Ammon's horn (tissue), 1 donor: ENCODE measurements at places on chromosomes 4 and X.

DNA sequence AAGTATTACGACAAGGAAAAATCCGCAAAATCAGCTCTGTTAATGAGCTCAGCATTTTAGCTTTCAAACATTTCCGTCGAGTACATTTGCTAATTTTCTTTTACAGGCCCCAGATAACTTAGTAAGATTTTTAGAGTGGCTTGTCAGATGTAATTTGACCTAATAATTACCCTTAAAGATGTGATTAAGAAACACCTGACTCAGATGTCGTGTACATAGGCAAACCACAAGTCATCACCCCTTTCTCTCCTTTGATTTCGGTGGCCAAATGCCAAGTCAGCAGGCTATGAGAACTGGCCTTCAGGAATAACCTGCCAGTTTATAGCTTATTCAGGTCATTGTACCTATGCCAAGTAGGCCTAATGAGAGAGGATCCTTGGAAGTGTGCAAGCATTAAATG lies 369.6 kb downstream of the PCDH7 start:
- DNase-seq: no peak

DNA sequence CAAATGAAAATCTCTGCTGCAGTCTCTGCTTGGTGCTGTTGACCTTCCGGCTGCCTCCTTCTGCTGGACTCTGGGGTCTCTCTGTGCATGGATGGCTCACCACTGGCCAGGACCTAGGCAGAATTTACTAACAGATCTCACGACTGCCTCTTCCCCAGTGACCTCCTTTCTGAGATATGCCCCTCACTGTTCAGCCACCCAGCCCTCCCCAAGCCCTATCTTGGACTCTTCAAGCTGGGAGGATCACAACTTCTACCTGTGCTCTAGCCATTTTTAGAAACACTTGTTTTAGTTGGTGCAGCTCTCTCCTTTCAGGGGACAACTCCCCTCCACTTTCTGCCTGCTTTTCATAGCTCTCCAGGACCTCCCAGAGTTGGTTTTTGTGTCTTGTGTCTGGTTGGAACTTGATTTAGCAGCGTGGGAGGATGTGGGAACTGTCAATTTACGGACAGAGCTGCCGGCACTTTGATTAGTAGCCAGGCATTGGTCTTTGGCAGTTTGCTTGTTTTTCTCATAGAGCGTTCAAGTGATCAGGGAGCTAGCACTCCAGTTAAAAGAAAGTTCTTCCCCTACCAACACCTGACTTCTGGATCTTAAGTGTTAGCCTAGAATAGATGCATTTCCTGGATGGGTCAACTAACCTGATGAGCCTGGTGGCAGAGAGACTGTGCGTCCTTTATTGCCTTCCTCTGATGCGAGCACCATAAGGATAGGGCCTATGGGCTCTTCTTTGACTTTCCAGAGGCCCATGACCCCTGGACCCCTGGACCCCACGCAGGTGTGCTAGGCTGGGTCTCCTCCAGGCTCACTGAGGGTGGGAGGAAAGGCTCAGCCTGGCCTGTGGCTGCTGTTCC lies 6.5 kb downstream of the RGS12 start:
- no peak for DNase-seq

DNA sequence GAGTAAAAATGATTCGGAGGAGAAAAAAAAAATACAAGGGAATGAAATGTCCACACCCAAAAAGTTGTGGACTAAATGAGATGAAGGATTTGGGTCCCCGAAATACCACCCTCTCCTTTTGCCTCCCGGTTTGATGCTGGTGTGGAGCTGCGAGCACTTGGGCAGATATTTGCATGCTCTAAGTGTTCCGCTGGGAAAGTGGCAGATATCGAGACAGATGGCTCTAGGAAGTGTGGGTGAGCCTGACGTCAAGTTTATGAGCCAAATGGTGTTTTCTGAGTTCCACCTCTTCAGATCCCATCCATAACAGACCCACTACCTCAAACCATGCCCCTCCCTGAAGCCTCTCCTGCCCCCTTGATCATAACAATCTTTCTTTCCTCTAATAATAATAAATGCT lies 228.6 kb downstream of the QDPR start:
- peak; percentile 69 for DNase-seq

DNA sequence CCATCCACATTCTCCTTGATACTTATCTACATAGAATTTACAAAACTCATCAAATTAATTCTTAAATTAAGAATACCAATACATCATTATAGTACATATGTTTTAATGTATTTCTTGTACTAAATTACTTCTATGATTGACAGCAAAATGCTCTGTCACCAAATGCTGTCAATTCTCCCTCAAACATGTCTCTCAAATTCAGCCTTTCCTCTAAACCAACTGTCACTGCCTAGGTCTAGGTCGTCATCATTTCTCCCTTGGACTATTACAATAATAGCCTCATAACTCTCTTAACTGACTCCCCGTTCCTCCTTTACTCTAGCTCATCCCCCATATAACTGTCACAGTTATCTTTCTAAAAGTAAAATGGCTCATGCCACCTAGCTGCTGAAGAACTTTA lies 279.7 kb upstream of the FSTL5 start:
- DNase-seq: no peak

DNA sequence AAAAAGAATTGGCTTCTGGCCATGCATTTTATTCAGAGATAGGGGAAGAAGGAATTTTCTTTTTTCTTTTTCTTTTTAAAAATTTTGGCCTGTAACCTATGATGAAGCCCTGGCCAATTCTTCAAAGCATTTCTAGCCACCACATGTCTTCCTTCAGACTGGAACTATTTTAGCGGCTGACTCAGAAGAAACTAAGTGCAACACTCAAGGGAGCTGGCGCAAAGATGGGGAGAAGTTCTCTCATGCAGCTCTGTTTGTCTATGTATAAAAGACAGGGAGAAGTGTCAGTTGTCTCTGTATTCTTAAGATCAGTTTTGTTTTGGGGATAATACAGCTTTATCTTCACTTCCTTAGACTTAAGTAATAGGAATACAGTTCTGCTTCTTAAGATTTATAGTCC lies 46.1 kb downstream of the MBNL3 start:
- no peak for DNase-seq

- no peak for DNase-seq
These were observed 106.3 kb downstream of the C4orf51 start for GRCh38 chr4:145786261-145786660.

- no peak for DNase-seq
These were observed 228.9 kb downstream of the AFAP1 start for GRCh38 chr4:7710576-7711306.

DNA sequence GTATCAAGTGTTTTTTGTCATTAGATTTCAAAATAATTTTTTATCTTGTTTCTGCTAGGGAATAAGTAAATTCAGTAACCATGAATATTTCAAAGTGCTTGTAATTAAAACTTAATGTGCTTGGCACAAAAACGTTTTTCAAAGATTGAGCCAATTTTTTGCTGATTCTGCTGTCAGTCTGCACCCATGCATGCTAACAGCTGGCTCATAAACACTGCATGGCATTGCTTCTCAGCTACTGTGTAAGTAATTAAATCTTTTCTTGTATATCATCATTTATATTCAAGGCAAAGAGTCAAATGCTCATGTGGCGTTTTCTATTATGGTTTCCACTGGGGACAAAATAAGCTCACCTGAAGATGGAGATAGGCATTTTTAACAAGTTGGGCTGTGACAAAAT lies 66.8 kb upstream of the SPANXN2 start:
- no peak for DNase-seq

GRCh38 chr4:31678356-31678755 lies 958.2 kb downstream of the PCDH7 start:
- DNase-seq: no peak

GRCh38 chrX:46722742-46723568 lies 36.0 kb downstream of the SLC9A7 start:
- DNase-seq: no peak

- DNase-seq: no peak
These were observed 230.1 kb upstream of the GALNTL6 start for GRCh38 chr4:171582961-171583581.

- no peak for DNase-seq
These were observed 33.7 kb downstream of the SORBS2 start for GRCh38 chr4:185778307-185778706.

GRCh38 chr4:152707632-152708031 lies 27.8 kb upstream of the TMEM154 start:
- no peak for DNase-seq

DNA sequence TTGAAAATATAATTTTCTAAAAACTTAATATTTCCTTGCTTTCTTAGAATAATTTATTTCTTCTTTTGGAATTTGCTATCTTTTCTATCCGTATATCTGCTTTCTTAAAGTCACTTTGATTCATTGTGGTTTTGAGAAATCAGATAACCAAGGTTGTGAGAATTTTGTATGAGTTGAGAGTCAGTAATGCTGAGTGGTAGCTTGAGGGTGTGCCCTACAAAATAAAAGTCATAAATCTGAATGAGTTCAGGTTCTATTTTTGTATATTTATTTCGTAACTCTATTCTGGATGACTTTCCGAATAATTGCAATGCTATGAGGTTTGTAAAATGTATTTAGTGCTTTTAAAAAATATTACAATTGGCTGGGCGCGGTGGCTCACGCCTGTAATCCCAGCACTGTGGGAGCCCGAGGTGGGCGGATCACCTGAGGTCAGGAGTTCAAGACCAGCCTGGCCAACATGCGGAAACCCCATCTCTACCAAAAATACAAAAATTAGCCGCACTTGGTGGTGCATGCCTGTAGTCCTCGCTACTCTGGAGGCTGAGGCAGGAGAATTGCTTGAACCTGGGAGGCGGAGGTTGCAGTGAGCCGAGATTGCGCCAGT lies 8.9 kb downstream of the COPS4 start:
- no peak for DNase-seq

- DNase-seq: peak; percentile 6
These were observed 37.2 kb downstream of the CXCL8 start for GRCh38 chr4:73777612-73778011.
